ENCODE measurements at places on chromosomes 12 and 14. TPM values are rescaled to one million over a fixed set of nuclear protein-coding genes. Genes with fewer than 3 reads are reported as not detected.

DNA sequence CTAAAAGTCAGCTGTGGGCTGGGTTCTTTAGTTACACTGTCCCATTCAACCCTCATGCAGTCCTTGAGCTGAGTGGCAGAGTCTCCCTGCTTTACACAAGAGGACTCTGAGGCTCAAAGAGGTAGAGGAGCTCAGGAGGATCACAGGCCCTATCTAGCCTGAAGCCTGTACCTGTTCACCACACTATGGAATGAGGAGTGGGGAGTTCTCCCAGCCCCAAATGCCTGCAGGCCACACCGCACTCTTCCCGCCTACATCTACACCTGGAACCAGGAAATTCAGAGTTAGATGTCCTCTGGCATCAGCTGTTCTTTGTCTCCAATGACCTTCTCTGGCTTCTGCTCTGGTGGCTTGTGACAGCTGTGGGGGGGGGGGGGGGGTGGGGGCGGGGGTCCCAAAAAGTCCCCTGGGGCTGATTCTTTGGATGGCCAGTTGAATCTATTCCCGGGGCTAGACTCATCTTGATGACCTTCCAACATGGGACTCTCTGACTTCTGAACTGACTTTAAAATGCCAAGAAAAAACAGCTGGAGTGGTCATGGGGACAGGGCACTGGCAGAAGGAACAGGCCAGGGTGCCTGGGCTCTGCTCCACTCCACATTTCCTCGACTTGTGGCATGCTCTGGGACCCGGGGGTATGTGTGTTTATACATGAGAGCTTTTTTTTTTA, 30.6 kb downstream of the RIN3 start:
- no peak overlapping the region for H3K4me3 ChIP-seq
- H3K27ac ChIP-seq, result no peak overlapping the region
- no peaks in the 10 kb centered on the region for H3K4me1 ChIP-seq
- H3K27me3 ChIP-seq, result no peaks in the 10 kb centered on the region
- no peak for DNase-seq
- H3K36me3 ChIP-seq, result no peaks in the 10 kb centered on the region

DNA sequence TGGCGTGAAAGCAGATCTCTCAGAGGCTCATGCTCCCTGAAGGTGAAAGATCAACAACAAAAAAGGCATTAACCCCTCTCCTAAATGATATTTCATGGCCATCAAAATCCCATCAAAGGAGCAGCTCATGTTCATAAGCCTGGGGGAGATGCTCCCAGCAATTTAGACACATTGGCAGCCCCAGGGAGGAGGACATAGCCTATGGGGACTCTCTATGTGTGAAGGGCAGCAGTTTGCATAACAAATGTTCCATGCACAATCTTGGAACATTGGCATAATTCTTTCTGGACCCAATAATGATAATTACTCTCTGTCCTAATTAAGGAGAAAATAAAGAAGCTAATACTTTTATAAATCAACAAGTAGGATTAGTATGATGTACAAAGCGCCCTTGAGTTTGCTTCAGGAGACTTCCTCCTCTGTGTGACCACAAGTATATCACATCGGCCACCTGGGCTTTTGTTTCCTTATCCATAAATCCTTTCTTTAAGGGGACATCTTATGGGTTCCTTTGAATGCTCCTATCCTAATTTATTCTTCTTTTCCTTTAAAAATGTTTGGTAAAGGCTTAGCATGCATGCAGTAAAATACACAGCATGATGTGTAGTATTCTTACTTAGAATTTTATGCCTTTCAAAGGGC, 161.9 kb upstream of the PLEKHG7 start:
- no peak overlapping the region for H3K4me3 ChIP-seq
- H3K4me1 ChIP-seq, result peaks cover 63% of the 10 kb centered on the region
- no peaks in the 10 kb centered on the region for H3K36me3 ChIP-seq
- peak overlapping the region; percentile 90 for H3K27ac ChIP-seq

DNA sequence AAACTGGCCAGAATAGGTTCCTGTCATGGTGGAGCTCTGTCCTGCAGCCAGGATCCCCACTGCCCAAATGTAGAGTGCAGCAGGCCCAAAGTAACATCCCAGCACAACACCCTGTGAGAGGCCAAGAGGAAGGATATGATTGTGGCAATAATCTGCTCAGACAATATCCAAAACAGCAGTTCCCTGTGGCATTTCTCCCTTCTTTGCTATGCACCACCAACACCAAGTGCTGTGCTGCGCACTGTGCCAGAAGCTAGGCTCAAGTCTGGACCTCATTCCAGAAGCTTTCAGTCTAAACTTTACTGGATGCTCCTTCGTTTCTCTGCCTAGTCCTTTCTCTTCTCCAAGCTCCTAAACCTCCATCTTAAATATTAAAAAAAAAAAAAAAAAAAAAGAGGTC, 33.4 kb downstream of the SLC11A2 start:
- H3K4me1 ChIP-seq, result peaks cover 23% of the 10 kb centered on the region
- no peak for DNase-seq
- peaks cover 63% of the 10 kb centered on the region for H3K36me3 ChIP-seq
- H3K4me3 ChIP-seq, result no peak overlapping the region

The VIPAS39 gene
- 14.9 TPM for total RNA-seq

The C12orf54 gene
- total RNA-seq, result not detected

The KLHL28 gene
- 11.8 TPM for total RNA-seq

DNA sequence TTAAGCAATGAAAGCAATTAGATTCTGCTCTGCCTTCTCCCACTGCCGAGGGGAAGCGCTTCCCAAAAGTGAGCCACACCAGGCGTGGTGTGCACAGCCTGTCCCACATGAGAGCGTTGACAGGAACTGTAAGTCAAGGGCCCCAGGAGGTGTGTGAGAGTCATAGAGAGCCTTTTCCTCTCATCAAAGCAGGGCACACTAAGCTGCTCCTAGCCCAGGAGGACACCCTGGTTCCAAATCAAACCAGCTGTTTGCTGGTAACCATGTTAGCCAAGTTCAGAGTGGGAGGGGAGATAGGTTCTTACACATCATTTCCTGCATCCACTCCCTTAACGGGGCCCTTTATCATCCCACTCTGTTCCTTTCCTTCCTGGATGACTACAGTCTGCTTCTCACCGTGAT, 98.3 kb downstream of the SPTSSA start:
- H3K27ac ChIP-seq, result no peak overlapping the region
- H3K36me3 ChIP-seq, result no peaks in the 10 kb centered on the region
- no peaks in the 10 kb centered on the region for H3K4me1 ChIP-seq

DNA sequence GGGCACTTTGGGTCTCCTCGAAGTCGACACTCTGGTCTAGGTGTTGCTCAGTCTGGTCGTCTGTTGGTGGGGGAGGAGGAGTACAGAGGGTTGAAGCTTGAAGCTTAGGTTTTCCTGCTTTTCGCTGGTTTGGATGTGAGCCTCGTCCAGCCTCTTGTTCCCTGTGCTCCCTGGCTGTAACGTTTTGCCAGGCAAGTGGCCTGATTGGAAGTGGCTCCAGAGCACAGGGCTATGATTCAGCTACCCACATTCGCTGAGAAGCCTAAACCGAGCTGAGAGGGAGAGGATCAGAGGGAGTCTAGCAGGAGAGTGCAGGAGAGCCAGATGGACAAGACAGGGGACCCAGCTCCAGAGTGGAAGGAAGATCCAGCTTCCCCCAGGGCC, 6.1 kb downstream of the HOXC10 start:
- H3K4me1 ChIP-seq, result peaks cover 42% of the 10 kb centered on the region
- H3K4me3 ChIP-seq, result no peak overlapping the region
- DNase-seq, result no peak
- no peak overlapping the region for H3K27ac ChIP-seq
- H3K36me3 ChIP-seq, result peaks cover 2% of the 10 kb centered on the region
- H3K27me3 ChIP-seq, result peaks cover 90% of the 10 kb centered on the region

GRCh38 chr12:64759035-64759894, at the start of gene GNS:
Gene GNS (minus strand): TSS chr12:64759406. CDS start chr12:64759276, 130 bp downstream.
- peaks cover 43% of the 10 kb centered on the region for H3K4me1 ChIP-seq
- H3K36me3 ChIP-seq, result no peaks in the 10 kb centered on the region
- H3K4me3 ChIP-seq, result peak within 1 kb of the TSS; percentile 85

GRCh38 chr14:100440758-100441203, 117.6 kb downstream of the SLC25A47 start:
- no peaks in the 10 kb centered on the region for H3K36me3 ChIP-seq
- H3K4me1 ChIP-seq, result peaks cover 15% of the 10 kb centered on the region
- no peaks in the 10 kb centered on the region for H3K27me3 ChIP-seq
- H3K4me3 ChIP-seq, result no peak overlapping the region

The TTC6 gene
- total RNA-seq, result not detected

- H3K27me3 ChIP-seq, result no peaks in the 10 kb centered on the region
- DNase-seq, result no peak
- peaks cover 25% of the 10 kb centered on the region for H3K4me1 ChIP-seq
- no peaks in the 10 kb centered on the region for H3K36me3 ChIP-seq
Observed at GRCh38 chr12:46526233-46526632, 153.7 kb upstream of the SLC38A2 start.

The SLC8A3 gene
- total RNA-seq, result 0.31 TPM

DNA sequence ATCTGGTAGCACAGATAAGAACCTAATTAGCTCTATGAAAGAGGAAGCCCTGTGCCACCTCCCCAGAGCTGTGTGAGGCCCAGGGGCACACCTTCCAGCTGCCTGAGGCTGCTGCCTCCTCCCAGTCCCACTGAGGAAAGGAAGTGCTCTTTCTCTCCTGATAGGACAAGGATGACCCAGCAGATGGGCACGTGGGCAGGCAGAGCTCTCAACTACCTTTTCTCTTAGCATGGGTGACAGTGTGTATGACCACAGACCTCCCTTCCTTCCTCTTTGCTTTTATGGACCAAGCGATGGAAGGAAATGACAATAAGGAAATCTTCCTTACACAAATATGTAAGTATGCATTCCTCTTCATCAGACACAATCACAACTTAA, 127.6 kb upstream of the AMIGO2 start:
- H3K4me1 ChIP-seq, result peaks cover 80% of the 10 kb centered on the region
- H3K27ac ChIP-seq, result peak overlapping the region; percentile 96
- H3K27me3 ChIP-seq, result no peaks in the 10 kb centered on the region
- H3K36me3 ChIP-seq, result peaks cover 79% of the 10 kb centered on the region

GRCh38 chr14:24366721-24367513, 1.1 kb upstream of the NFATC4 start:
- H3K27ac ChIP-seq, result no peak overlapping the region
- peaks cover 24% of the 10 kb centered on the region for H3K4me1 ChIP-seq
- peaks cover 39% of the 10 kb centered on the region for H3K27me3 ChIP-seq
- DNase-seq, result peak; percentile 34
- no peaks in the 10 kb centered on the region for H3K36me3 ChIP-seq

DNA sequence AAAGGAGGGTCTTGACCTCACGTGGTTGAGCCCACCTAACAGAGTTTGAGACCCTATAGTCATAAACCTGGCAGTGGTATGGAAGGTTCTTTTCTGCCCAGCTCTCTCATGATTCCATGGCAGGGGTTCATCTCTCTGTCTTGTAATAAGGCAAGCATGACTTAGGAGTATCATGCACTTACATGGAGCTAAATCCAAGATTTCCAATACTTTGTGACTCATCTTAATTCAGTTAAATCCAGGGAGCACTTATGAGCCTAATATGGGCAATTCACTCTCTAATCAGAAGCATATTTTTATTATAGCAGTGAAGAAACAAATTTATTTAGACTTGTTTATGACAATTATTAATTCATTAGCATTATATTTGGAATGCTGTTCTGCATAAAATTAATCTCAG, 131.8 kb upstream of the CPSF6 start:
- no peaks in the 10 kb centered on the region for H3K36me3 ChIP-seq
- no peaks in the 10 kb centered on the region for H3K4me1 ChIP-seq
- H3K27ac ChIP-seq, result no peak overlapping the region

- H3K4me3 ChIP-seq, result no peak overlapping the region
- DNase-seq, result no peak
- H3K27ac ChIP-seq, result no peak overlapping the region
- H3K27me3 ChIP-seq, result no peaks in the 10 kb centered on the region
Observed at GRCh38 chr14:67762051-67762450, 54.3 kb downstream of the ZFYVE26 start.

DNA sequence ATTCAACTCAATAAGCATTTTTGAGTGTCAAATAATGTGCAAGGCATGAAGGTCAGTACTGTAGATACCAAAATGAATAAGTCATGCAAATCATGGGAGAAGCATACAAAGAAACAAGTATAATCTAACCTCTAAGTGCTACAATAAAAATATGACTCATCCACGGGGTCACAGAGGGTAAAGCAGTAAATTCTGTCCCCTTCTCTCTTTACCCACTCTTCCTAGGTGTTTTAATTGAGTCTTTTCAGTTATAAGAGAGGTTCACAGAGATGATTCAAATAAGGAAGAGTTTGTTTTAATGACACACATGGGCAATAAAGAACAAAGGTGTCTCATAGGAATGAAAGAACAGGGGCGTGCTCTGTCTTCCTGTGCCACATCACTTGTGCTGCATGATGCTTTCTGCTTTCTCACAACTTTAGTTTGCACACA, 71.5 kb upstream of the DAAM1 start:
- no peak for DNase-seq
- no peak overlapping the region for H3K4me3 ChIP-seq
- no peak overlapping the region for H3K27ac ChIP-seq
- peaks cover 2% of the 10 kb centered on the region for H3K4me1 ChIP-seq

- no peaks in the 10 kb centered on the region for H3K27me3 ChIP-seq
- H3K27ac ChIP-seq, result no peak overlapping the region
- H3K4me1 ChIP-seq, result no peaks in the 10 kb centered on the region
- H3K36me3 ChIP-seq, result no peaks in the 10 kb centered on the region
- no peak overlapping the region for H3K4me3 ChIP-seq
Observed at GRCh38 chr14:94405486-94405885, 17.1 kb upstream of the SERPINA1 start.

The AHNAK2 gene
- 0.02 TPM for total RNA-seq

The TAS2R42 gene
- not detected for total RNA-seq

The KRT7 gene
- 3.7 TPM for total RNA-seq

- H3K4me3 ChIP-seq, result no peak overlapping the region
- H3K36me3 ChIP-seq, result no peaks in the 10 kb centered on the region
- DNase-seq, result no peak
- H3K4me1 ChIP-seq, result no peaks in the 10 kb centered on the region
- peaks cover 12% of the 10 kb centered on the region for H3K27me3 ChIP-seq
Observed at GRCh38 chr12:48482930-48483329, 632 bp downstream of the C12orf54 start.

DNA sequence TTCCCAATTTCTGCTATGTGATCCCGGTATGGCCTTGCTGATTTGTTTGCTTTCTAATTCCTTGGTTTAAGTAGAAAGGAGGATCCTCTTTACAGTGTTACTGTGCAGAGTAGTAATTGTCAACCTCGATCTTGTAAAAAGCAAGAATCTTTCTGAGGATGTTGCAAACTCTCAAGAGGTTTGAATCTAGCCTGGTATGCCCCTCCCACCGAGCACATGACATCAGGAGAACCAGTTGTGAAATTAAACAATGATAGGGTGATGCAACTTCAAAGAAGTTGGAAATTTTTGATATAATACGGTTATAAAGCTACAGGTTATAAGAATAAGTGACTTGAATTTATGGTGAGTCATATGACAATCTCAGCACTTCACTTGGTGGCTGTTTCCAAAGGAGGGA, 35.0 kb upstream of the FUT8 start:
- no peaks in the 10 kb centered on the region for H3K27me3 ChIP-seq
- H3K4me3 ChIP-seq, result no peak overlapping the region
- H3K4me1 ChIP-seq, result peaks cover 5% of the 10 kb centered on the region

The DNAI7 gene
- not detected for total RNA-seq

All from activated CD4-positive, alpha-beta memory T cell treated with anti-CD3 and anti-CD28 coated beads for 36 hours (primary cell).